Astrocyte of the spinal cord (primary cell): ENCODE measurements at places on chromosomes 7 and 10.
A peak's percentile ranks its signal among the peaks of the same experiment; 100 is the strongest.

DNA sequence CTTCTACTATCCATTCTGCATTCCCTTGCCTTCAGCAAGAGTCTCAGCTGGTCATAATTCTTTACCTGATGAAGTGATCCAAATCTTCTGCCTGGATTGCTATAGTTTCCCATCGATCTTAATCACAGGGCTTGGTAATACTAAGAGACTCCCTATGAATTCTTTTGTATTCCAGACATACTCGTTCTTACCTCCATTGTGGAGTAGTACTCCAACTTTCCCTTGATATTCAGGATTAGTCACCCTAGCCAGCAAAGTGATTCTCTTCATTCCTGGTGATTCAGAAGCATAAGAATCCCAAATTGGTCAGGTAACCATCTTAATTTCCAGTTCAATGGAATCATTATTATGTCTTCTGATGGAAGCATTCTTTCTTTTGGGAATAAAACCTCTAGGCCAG is 96.7 kb downstream of the TWIST1 start:
- peak; percentile 59 for DNase-seq

DNA sequence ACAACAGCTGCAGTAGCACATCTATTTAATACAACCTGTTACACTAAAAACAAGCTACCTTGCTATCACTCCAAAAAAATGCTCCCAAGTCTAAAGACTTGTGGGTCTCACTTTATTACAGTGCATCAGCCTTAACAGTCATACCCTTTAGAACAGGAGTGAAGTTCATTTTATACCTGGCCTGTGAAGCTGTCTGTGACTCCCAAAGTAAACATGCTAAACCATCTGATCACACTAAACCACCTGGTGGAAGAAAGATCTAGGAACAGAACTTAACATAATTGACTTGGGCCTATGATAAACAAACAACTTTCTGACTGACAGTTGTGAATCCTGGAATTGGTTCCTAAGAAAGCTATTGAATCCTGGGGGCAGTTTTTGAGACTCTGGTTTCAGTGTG is 80.9 kb upstream of the ATP6V0A4 start:
- no peak for DNase-seq

DNA sequence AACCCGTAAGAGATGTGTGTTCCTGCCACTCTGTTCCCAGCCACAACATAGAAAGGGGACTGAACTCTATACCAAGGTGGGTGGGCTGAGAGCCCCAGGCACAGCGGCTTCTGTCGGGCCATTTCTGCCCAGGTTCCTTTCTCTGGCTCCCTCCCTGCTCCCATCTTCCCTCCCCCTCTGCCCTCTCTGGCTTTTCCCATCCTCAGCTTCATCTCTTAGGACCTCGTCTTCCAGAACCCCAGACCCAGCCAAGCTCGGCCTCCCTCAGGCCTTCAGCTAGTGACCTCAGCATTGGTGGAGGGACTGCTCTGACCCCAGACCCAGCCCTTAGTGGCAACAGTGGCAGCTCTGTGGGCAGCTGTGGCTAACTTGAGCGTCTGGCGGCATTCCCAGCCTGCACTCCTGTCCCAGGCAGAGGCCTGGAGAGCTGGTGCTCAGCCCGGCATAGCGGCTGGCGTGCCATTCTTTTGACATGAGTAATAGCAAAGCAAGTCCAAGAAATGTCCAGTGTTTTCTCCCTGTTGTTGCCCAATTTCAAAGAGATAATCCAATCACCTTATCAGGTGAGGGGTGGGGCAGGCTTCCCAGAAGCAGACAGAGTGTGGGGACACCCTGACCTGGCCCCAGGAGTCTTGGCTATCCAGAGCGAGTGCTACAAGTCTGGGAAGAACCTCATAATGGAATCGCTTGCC is 15.9 kb downstream of the PTPRE start:
- DNase-seq, result peak; percentile 94

- DNase-seq, result no peak
Measured at GRCh38 chr7:132417103-132417906, 159.0 kb downstream of the PLXNA4 start.
